ENCODE measurements at places on chromosomes 6 and 20. TPM values are rescaled to one million over a fixed set of nuclear protein-coding genes. Genes with fewer than 3 reads are reported as not detected.

- DNase-seq: no peak
Observed at GRCh38 chr6:4316867-4317400, 181.6 kb upstream of the ECI2 start.

- DNase-seq: no peak
Observed at GRCh38 chr20:36017048-36017951, 48.9 kb downstream of the CNBD2 start.

- DNase-seq: no peak
Observed at GRCh38 chr6:152423216-152424103, 213.7 kb downstream of the SYNE1 start.

GRCh38 chr6:161437851-161438250 is 164.0 kb upstream of the AGPAT4 start:
- no peak for DNase-seq

DNA sequence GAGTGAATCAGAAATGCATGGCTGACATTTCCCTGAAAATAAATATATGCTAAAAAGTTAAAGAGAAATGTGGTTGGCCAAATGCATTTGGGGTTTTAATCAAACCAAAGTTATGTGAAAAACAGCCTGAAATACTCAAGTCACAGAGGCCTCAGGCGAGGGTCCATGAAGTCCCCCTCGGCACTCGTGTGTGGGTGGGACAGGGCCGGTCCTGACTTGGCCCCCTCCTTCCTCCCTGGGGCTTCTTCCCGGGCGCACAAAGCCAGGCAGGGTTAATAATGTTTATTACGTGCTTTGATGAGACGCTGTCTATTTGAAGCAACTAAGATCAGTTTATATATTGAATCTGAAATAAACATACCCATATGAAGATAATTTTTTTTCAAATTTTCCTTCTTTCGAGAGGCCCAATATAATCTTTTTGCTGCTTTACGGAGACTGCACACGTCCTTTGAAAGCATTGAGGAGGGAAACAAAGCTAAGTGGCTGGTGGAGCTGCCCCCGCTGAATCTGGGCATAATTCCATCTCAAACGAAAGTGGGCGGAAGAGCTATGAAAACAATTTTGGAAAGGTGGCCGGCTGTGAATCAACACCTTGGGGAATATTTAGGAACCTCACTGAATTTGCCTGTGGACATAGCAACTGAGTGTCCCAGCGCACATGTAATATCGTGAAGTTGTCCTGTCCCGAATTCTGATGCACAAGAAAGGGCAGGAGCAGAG is 55.8 kb upstream of the SMOC2 start:
- no peak for DNase-seq

DNA sequence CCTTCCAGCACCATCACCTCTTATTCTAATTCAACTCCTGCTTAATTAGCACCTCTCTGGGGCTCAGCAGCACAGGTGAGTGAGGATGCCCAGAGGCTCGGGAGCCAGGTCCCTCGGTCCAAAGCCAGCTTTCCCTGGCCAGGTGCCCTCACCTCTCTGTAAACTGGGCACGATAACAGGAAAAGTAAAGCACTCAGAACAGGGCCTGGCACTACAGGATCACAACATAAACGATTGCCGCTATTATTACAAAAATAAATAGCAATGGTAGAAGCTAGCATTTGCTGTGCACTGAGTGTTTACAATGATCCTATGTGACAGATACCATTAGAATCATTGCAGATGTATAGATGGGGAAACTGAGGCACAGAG is 2.6 kb downstream of the BPIFB2 start:
- no peak for DNase-seq

Gene ANKRD66
- total RNA-seq: not detected
